ENCODE measurements at places on chromosomes 13 and 19. TPM values are rescaled to one million over a fixed set of nuclear protein-coding genes. Genes with fewer than 3 reads are reported as not detected.

ARHGAP45 gene
- 11.0 TPM for total RNA-seq

EXOC3L2 gene
- 1.3 TPM for total RNA-seq

IFT88 gene
- 19.2 TPM for total RNA-seq

GRK1 gene
- 0.17 TPM for total RNA-seq

LILRB5 gene
- total RNA-seq, result 0.80 TPM

- DNase-seq, result no peak
Measured at GRCh38 chr19:55225415-55225958, 3.1 kb downstream of the TMEM86B start.

DNA sequence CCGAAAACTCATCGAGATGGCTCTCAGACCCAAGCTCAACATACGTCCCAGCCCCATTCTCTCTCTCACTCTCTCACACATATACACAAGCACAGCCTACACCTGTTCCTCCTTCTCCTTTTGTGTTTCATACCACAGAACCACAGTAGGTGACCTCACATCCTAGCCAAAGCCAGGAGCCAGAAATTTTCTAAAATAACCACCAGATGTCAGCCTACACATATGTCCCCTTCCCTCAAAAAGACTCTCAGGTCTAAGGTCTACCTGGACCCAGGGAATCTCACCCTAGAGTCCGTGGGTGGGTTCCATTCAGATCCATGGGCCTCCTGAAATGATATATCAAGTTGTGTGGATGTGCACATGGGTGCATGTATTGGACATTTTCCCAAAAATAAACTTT is 104.2 kb upstream of the IPO5 start:
- DNase-seq, result peak; percentile 35

DNA sequence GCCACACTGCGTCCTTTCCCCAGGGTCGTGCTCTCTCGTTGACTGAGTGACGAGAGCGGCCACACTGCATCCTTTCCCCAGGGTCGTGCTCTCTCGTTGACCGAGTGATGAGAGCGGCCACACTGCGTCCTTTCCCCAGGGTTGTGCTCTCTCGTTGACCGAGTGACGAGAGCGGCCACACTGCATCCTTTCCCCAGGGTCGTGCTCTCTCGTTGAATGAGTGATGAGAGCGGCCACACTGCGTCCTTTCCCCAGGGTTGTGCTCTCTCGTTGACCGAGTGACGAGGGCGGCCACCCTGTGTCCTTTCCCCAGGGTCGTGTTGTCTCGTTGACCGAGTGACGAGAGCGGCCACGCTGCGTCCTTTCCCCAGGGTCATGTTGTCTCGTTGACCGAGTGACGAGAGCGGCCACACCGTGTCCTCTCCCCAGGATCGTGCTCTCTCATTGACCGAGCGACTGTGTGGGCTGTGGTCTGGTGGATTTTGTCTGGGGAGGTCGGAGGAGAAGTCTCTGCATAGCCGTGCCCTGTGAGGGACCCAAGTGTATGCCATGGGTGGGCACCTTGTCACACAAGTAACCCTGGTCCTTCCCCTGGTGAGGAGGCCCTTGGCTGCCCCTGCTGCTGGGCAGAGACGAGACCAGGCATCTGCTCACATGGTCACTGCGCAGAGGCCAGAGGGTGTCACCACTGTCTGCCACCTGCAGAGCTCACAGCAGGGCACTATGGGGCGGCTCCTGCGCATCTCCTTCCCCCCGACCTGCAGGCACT is 107.7 kb downstream of the KDM4B start:
- no peak for DNase-seq

DNA sequence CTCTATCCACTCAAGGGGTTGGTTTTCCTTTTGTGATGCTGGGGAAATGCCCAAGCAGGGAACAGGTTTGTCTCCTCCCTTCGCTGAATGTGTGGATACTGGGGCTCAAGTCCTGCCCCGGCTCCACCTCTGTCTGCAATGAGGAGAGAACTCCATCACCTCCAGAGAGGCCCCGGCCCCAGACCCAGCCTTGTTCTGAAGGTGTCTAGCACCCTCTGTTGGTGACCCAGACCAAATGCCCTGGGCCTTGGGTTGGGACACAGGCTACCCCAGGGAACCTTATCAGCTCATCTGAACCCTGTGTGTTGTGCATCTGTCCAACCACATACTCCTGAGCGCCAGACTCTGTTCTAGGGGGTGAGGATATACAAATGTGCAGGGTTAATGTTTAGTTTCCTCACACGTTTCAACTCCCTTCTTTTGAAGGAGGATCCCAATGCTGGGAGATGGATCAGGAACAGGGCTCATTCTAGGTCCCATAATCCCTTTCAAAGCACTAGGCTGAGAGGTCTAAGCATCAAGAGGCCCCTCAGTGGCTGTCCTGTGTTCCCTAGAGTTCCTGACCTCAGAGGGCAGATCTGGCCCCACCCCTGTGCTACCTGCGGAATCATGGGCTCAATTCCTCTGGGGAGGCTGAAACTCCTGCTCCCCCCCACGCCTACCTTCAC is 112.5 kb upstream of the SLC7A1 start:
- peak; percentile 53 for DNase-seq

DNA sequence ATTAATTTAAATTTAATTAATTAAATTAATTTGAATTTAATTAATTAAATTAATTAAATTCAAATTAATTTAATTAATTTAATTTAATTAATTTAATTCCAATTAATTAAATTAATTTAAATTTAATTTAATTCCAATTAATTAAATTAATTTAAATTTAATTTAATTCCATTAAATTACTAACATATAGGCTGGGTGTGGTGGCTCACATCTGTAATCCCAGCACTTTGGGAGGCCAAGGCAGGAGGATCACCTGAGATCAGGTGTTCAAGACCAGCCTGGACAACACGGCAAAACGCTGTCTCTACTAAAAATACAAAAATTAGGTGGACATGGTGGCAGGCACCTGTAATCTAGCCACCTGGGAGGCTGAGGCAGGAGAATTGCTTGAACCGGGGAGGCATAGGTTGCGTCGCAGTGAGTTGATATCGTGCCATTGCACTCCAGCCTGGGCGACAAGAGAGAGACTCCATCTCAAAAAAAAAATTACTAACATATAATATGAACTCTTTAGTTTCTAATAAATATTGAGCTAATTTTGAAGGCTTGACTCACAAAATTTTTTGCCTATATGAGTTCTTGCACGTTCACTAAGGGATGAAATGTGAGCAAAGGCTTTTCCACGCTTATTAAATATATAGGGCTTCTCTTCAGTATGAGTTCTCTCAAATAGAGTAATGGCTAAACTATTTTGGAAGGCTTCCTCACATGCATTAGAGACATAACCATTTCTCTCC is 9.0 kb upstream of the USP29 start:
- DNase-seq, result no peak

DNA sequence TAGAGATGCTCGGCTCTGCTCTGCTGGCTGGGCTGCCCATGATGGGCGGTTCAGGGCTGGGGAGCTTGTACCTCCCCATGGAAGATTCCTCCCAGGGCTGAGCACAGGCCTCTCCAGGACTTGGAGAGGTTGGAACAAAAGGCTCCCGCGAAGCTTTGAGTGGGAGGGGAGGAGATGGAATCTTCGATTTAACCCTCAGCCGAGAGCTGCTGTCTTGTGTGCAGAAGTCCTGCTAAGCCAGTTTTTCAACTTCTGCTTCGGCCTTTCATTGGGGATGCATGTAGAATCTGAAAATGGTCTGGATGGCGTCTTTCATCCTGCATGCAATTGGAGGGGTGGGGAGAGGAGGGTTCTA is 163.3 kb downstream of the KDM4B start:
- peak; percentile 71 for DNase-seq

DNA sequence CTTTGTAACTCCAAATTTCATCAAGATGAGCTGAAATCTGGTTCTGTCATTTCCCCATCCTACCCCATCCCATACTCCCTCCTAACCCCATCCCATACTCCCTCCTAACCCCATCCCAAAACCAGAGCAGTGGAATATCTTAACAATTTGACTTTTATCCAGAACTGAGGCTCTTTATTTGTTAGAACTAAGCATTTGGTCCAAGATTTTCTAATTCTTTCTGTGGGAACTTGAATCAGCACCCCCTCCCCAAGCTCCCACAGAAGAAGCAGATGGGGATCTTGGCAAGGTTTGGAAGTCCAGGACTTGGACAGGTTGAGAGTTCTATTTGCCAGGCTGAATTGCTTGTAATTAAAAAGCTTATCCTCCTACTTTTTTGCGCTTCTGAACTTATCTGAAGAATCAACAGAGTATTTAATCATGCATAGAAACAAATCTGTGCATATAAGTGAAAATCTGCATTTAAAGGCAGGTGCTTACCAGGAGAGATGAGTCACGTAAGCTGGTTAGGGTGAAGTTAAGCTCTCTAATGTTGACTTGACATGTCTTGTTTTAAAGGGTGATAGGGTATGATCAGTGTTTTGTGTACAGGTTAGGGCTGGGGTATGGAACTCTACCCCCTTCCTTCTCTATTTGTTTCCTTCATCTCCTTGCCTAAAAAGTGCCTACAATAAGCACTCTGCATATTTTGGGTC is 111.1 kb downstream of the COG6 start:
- DNase-seq, result no peak

DNA sequence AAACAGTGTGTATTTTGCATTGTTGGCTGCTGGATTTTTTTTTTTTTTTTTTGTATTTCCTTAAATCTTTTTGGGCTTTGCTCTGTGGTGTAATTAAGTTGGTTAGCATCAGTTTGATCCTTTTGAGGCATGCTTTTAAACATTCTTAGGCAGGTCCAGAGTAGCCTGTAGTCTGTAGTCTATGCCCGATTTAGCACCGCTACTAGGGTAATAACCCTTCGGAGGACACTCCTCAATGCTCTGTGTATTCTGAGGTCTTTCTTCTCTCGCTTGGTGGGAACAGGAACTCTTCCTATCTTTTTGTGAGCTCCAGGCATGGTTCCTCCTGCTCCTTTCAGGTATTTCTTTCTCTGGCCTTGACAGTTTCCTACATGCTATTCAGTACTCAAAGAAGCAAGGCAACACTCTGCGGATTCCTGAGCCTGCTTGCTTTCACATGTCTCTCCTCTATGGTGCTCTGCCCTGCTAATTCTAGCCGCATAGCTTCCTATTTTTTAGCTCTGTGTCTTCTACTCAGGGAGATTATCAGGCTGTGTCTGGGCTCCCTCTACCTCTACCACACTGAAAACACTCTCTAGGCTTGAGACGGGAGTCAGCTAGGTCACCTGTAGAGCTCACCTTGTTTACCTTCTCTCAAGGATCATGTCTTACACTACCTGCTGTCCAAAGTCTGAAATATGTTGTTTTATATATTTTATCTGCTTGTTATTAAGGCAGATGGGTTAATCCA is 195.1 kb downstream of the NDFIP2 start:
- DNase-seq, result no peak

DNA sequence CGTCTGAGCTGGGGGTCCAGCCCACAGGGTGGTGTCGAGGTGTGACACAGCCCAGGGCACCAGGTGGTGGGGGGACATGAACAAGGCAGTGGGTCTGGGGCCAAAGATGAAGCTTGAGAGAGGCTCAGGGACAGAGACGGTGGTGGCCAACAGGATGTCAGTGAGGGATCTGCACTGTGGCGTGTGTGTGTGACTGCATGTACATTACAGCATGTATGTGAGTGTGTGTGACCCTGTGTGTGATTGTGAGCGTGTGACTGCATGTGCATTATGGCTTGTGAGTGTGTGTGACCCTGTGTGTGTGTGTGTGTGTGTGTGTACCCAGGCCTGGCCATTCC is 1.6 kb downstream of the ADAMTS10 start:
- no peak for DNase-seq

DNA sequence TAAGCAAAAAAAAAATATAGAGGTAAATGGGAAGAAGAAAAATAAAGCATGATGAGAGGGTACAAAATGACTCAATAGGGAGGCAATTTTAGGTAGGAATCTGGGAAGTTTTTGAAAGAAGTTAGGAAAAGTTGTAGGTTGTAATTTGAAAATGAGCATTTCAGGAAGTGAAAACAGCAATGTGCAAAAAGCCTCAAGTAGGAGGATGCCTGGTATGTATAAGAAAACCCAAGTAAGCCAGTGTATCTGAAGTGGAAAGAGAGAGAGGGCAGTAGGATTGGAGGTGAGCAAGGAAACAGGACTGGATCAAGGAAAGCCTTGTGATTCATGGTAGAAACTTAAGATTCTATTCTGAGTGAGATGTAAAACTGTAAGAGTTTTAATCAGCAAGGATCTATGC is 121.6 kb upstream of the SPRY2 start:
- DNase-seq, result no peak

GRCh38 chr13:48201044-48201443 is 32.0 kb upstream of the ITM2B start:
- DNase-seq, result peak; percentile 76

GRCh38 chr19:18068395-18068794 is 18.3 kb downstream of the IL12RB1 start:
- DNase-seq, result no peak

- DNase-seq, result peak; percentile 32
Measured at GRCh38 chr19:44512326-44513298, 12.3 kb upstream of the ZNF180 start.

- DNase-seq, result no peak
Measured at GRCh38 chr19:40149501-40149900, 41.7 kb upstream of the MAP3K10 start.

- DNase-seq, result no peak
Measured at GRCh38 chr19:30064771-30065494, 122.9 kb downstream of the URI1 start.

GRCh38 chr19:41112728-41113290 is 1.4 kb upstream of the CYP2F1 start:
- DNase-seq, result no peak

GRCh38 chr13:114146629-114147028 is 14.2 kb upstream of the RASA3 start:
- no peak for DNase-seq

- peak; percentile 63 for DNase-seq
Measured at GRCh38 chr19:38319421-38320258, at the start of gene KCNK6. TSS of gene KCNK6 (plus strand) at chr19:38319845. CDS start at chr19:38319951, 106 bp downstream.

DNA sequence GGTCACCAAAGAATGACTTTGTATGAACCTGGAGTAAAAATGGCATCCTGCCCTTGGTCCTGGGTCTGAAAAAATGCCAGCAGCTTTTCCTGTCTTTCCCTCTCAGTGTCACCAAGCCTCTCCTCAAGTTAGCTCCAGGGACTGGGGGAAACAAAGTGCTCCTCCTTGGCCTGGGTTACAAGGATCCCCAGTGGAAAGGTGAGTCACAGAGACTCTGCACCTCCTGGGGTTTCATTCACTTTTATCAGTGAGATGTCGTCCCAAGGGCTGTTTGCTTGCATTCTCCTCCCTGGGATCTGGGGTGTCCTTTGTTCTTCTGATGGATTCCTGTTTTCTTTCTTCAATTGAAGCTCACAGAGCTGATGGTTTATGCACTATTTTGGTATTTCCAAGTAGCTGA is 93.2 kb upstream of the CSNK1A1L start:
- no peak for DNase-seq

DNA sequence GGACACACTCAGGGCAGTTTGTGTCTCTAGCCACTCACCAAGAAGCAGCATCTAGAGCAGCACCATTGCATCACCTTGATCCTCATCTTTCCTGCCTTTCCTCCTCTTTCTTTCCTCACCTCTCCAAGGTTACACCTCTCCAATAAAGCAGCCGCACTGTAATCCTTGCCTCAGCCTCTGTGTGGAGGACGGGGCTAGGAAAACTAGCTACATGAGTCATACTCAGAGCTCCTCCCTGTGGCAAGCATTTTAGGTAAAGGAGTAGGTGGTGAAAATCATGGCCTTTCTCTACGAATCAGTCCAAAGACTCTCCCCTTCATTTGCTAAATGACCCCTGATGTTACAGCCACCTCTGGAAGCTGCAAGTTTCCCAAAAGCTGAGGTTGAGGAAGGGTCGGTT is 108.9 kb downstream of the DNAJC15 start:
- DNase-seq, result peak; percentile 69

GRCh38 chr19:16185768-16186123 is 536 bp downstream of the FAM32A start:
- peak; percentile 70 for DNase-seq
